T follicular helper cell (primary cell): ENCODE measurements at places on chromosomes 1 and 21.

DNA sequence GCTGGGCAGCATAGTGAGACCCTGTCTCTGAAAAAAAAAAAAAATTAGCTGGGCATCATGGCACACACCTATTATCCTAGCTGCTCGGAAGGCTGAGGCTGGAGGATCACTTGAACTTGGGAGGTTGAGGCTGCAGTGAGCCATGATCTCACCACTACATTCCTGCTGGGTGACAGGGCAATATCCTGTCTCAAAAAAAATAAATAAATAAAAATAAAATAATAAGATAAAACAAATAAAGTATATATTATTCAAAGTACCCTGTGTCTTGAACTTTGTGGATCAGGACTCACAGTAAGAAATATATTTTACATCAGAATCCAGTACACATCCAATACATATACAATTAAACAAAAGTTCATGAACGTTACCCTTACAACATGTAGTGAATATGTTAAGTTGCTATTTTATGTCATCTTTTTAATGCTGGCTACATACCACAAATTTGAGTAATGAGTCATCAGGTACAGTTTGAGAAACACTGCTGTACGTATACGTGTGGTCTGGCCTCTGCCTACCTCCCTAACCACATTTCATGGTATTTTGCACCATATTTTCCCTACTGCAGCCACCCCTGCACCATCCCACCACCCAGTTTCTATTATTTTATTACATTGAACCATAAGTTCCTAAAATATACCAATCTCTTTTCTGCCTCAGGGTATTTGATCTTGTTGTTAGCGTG lies 4.4 kb downstream of the NME7 start:
- no peak for DNase-seq

DNA sequence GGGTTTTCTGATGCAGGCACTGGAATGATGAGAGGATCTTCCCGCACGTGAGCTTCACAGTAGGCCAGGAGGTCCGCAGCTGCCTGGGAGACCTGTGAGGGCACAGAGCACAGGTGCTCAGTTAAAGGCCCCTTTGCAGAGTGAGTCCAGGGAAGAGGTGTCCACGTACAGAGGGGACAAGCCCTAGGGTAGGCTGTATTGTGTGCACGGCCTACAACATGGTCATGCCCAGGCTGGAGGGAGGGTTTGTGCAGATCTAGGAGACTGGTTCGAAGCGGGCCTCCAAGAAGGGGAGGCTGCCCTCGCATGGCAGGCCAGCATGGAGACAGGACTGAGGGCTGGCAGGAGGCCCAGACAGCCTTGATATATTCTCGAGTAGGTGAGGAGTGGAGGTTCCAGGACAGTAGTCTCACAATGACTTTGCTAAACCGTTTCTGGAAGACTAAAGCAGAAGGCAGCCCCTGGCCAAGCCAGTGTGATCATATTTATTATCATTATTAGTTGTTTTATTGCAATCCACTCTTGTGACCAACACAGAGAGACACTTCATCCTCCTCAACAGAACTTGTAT lies 48.0 kb upstream of the B3GALNT2 start:
- DNase-seq: no peak

GRCh38 chr1:227747948-227748495 lies 12.8 kb downstream of the SNAP47 start:
- DNase-seq: no peak

GRCh38 chr1:184773762-184774320 lies 19.2 kb upstream of the EDEM3 start:
- DNase-seq: no peak

DNA sequence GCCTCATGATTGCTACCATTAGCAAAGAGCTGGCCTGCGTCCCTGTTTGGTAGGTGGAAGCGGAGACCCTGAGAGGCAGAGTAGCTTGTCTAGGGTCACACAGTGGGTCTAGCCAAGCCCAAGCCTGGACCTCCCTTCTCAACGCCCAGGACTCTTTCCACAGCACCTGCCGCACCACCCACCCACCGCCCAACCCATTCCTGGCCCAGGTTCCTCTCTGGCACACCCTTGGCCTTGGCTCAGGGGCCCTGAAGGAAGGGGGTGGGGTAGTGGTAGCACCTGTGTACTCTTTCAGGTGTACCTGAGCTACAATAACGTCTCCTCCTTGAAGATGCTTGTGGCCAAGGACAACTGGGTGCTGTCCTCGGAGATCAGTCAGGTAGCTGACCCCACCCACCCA lies 19.3 kb downstream of the FAM151A start:
- DNase-seq: no peak

GRCh38 chr1:66927528-66927927 lies 2.7 kb downstream of the MIER1 start:
- no peak for DNase-seq

- no peak for DNase-seq
Observed at GRCh38 chr1:61397935-61398334, 315.6 kb downstream of the NFIA start.

- no peak for DNase-seq
Observed at GRCh38 chr1:201191653-201192260, 1.1 kb downstream of the IGFN1 start.

DNA sequence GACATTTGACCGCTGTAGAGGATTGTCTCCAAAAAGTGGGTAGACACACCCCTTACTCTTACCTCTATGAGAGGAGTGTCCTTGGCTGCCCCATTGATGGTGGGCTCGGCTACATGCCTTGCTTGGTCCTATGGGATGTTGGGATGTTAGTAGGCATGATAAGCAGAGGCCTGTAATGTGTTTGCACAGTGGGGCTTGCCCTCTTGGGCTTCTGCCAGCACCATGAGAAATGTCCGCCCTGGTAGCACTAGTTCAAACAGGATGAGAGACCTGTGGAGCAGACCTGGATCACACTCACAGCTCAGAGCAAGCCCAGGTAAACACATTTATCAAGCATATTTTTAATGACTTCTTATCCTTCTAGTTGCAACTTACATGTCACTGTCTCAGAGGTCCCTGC lies 54.2 kb downstream of the SH3GLB1 start:
- DNase-seq: no peak

DNA sequence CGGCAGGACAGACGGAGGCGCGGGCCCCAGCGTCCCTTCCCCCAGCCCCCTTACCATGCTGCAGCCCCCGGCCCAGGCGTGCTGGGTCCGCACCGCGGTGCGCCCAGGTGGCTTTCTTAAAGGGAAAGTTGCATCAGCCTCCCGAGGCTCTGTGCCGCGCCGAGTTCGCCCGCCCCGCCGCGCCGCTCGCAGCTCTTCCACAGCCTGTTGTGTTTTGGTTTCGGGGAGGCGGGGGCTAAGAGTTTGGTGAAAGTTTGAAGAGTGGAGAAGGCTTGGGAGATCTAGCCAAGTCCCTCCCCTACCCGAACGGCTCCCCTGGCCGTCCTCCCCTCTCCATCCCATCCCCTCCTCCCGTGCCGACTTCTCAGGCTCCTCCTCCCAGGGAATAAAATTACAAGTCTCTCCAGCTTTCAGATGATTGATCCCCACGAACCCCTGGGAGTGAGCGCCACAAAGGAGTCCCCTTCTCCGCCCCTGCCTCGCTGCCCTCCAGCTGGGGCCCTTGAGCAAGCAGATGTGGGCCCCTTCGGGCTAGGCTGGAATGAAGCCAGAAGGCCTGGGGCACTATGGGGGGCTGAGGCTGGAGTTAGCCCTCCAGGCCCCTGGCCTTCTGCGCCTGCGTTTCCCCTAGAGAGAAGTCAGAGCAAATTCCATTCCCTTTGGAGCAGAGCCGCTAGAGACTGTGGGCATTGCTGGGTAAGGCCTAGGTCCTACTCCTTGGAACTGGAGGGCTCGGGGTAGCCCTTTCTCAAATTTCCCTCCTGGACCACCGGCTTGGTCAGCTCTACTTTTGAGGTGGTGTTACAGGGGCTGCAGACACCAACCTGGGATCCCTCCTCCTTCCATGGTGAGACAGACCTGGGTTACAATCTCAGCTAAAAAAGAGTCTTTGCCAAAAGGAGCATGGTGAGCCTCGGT lies at the start of gene SLC6A9:
TSS of gene SLC6A9 (minus strand) at position 211 of the 918 bp plus-strand sequence. CDS start 7,185 bp downstream, outside the sequence.
- no peak for DNase-seq

GRCh38 chr1:39544327-39544726 lies 32.3 kb downstream of the PABPC4 start:
- no peak for DNase-seq

- DNase-seq: no peak
Observed at GRCh38 chr1:64527786-64528185, 57.9 kb downstream of the CACHD1 start.

DNA sequence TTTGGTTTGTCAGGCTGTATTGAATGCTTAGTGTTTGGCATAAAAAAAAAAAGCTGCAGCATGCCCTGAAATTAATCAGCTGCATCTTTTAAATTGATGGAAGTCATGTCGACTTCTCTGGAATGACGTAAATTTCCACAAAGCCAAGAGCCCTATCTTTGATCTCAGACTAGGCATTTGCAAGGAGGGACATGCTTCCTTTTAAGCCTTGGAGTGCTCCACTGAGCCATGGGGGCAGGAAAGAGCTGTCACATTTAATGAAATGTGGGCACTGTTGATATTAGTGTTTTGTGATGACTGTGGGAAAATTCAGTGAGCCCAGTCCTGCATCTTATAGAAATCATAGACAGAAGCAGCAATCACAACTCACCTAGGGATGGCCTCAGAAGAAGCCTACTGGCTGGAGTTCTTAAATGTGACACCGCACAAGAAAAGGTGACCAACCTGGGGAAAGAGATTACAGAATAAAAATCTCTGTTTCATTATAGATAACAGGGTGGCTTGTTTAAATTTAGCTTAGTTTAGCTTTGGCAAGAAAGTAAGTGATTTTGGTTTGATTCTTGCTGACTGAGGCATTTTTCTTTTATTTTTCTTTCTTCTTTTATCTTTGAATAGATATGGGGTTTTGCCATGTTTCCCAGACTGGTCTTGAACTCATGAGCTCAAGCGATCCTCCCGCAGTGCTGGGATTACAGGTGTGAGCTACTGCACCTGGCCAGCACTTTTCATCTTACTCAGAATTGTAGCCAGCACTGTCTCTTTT lies 188.2 kb downstream of the HHAT start:
- DNase-seq: no peak

DNA sequence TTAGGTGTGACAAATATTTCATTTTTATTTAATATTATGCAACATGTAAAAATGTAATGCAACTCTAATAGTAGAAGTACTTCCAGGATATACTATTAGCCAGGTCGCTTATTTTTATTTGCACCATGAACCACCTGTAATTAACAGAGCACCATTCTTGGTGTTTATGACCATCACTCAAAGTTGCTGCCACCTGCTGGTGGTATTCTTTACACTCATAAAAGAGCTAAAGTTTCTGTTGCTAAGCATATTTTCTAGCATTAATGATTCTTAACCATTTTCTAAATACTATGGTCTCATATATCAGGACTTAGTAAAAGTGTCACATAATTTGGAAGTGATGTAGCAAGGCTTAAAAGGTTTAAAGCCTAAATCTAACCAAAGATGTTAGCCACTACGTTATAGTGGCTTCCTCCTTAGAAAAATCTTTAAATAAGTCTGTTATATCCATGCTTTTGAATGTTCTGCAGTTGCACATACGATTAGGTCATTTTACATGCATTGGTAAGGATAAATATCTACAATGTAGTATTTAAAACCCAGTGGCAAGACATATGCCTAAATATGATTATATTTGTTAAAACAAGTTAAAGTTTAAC lies 244.5 kb downstream of the NEGR1 start:
- DNase-seq: no peak

- no peak for DNase-seq
Observed at GRCh38 chr1:9115351-9116205, 13.3 kb downstream of the GPR157 start.

DNA sequence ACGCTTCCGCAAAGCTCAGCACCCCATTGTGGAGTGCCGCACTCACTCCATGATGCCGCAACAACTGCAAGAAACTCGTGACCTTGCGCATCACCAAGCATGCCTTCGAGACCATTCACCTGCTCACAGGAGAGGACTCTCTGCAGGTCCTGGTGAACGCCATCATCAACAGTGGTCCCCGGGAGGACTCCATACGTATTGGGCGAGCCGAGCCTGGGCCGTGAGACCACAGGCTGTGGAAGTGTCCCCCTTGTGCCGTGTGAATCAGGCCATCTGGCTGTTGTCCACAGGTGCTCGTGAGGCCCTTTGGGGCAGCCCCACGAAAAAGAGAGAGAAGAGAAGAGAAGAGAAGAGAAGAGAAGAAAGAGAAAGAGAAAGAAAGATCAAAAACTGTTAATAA lies 23.2 kb downstream of the SPATA45 start:
- no peak for DNase-seq

- DNase-seq: no peak
Observed at GRCh38 chr1:38973659-38974437, 17.2 kb upstream of the AKIRIN1 start.

DNA sequence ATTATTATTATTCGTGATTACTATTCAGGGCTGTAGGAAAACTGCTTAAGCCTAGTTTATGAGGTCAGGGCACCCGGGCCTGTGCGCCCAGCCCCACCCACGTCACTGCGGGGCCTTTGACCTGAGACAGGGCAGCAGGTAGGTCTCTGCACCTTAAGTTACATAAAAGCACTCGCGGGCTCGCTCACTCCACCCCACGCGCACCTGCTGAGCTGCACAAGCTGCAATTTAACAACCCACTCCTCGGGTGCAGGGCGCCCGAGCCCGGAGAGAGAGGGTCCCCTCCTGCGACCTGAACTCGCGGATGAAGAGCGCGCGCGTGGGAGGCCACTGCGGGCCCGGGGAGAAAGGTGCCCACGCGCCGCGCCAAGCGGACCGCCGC lies 477 bp downstream of the ICMT start:
- no peak for DNase-seq

DNA sequence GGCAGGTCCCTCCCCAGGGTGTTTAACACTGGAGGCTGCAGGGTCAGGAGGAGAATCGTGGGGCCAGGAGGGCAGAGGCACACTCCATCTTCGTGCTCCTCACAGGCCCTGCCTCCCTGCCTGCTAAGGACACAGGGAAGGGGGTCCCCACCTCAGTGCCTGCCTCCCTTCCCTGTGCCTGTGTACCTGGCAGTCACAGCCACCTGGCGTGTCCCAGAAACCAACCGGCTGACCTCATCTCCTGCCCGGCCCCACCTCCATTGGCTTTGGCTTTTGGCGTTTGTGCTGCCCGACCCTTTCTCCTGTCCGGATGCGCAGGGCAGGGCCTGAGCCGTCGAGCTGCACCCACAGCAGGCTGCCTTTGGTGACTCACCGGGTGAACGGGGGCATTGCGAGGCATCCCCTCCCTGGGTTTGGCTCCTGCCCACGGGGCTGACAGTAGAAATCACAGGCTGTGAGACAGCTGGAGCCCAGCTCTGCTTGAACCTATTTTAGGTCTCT lies 623 bp upstream of the BGLAP start:
- no peak for DNase-seq

GRCh38 chr1:167268347-167268787 lies 47.7 kb downstream of the POU2F1 start:
- no peak for DNase-seq

GRCh38 chr1:110786802-110787327 lies 86.1 kb upstream of the CD53 start:
- DNase-seq: no peak
